ENCODE measurements at places on chromosomes 3 and 15.

DNA sequence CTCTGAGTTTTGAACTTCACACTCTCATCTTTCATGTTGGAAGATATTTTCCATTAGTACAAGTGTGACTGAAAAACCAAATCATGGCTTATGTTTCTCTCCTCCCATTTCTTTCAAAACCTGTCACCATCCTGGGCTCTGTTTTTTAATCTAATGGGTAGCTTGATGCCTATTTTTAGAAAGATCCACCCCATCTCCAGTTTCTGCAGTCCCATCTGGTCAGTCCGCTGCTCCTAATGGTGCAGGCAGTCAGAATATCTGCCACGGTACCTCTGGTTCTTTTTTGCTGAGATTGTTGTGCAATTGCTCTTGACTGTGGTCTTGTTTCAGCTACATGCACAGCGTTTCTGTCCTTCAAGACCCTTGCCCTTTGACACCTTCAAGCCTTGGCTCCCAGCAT, 240.9 kb upstream of the CADM2 start:
- H3K4me3 ChIP-seq = no peak overlapping the region
- no peak for DNase-seq
- no peaks in the 10 kb centered on the region for H3K36me3 ChIP-seq
- no peak overlapping the region for H3K27ac ChIP-seq
- H3K4me1 ChIP-seq = no peaks in the 10 kb centered on the region

- no peak for DNase-seq
- H3K36me3 ChIP-seq = no peaks in the 10 kb centered on the region
- no peak overlapping the region for H3K27ac ChIP-seq
- H3K4me3 ChIP-seq = no peak overlapping the region
- peaks cover 4% of the 10 kb centered on the region for H3K4me1 ChIP-seq
These were observed 5.3 kb upstream of the INSYN1 start for GRCh38 chr15:73758461-73758860.

DNA sequence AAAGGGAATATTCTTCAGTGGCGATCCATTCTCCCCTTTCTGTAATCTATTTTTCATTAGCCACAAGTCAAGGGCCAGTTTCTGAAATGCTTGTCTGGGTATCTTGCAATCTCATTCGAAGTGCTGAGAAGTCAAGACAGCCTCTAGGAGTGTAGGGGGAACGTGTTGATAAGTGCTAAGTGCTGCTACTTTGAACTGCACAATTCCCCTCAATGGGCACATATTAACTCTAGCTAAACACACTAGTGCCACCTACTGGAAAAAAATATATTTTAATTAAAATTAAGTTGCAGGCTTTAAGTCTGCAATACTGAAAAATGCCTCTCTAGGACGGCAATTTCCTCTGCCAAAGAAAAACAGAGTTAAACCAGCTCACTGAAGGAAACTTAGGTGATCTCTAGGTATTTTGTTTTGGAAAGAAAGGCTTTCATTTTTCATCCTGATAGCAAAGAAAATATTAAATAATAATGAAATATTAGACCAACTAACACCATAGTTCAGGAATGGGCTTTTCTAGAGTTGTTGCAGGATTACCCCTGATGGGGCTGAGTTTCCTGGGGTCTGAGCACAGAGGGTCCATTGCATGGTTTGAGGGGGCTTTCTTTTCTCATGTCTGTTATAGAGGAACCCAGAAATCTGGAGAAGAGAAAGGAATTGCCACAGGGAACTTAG, 181.9 kb upstream of the KBTBD8 start:
- H3K4me3 ChIP-seq = no peak overlapping the region
- DNase-seq = no peak
- H3K36me3 ChIP-seq = peaks cover 2% of the 10 kb centered on the region
- H3K4me1 ChIP-seq = no peaks in the 10 kb centered on the region
- no peak overlapping the region for H3K27ac ChIP-seq
- peaks cover 23% of the 10 kb centered on the region for H3K27me3 ChIP-seq

DNA sequence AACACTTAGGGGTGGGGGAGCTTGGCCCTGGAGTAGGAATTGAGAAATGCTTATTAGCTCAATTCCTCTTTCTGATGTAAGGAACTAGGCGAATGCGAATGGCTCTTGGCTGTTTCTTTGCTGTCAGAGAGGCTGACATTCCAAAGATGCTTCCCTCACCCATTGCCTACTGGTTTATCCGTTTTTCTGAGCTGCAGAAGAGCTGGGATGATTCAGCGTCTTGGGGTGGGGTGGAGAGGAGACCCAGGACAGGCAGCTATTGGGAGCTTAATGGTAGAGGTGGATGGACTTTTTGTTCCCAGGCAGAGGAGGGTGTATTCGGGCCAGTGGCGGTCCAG, 9.8 kb downstream of the PLEKHO2 start:
- H3K27me3 ChIP-seq = no peaks in the 10 kb centered on the region
- no peak overlapping the region for H3K4me3 ChIP-seq
- H3K36me3 ChIP-seq = peaks cover 47% of the 10 kb centered on the region
- H3K4me1 ChIP-seq = peaks cover 68% of the 10 kb centered on the region
- peak overlapping the region; percentile 38 for H3K27ac ChIP-seq
- DNase-seq = no peak

DNA sequence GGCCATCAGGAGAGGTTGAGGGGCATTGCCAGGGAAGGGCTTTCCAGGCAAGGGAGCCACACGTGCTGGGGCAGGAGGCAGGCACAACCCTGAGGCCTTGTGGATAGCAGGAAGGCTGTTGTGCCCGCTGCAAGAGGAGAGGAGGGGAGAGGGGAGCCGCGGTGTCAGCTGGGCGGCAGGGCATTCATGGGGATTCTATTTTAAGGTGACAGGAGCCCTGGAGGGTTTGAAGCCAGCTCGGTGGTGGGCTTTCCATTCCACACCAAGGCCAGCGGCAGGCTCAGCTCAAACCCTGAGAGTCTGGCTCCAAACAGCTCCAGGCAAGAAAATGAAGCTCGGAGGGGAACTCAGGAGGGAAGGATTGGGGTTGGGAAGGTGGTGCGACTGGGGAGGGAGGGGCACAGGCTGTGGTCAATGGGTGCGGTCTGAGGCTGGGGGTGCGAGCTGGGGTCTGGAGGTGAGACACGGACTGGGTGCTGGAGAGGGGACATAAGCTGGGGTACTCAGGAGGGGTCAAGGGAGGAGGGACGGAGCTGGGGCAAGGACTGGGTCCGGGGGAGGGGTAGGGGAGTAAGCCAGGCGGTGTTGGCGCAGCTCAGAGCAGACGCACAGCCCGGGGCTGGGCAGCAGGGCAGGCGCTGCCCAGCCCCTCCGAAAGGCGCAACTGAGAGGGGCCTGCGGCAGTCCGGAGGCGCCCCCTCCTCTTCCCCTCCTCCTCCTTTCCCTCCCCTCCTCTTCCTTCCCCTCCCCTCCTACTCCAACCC, 43.4 kb downstream of the TPRA1 start:
- H3K36me3 ChIP-seq = peaks cover 2% of the 10 kb centered on the region
- no peak for DNase-seq
- H3K27ac ChIP-seq = peak overlapping the region; percentile 66
- peaks cover 23% of the 10 kb centered on the region for H3K27me3 ChIP-seq
- peaks cover 17% of the 10 kb centered on the region for H3K4me1 ChIP-seq
- peak overlapping the region; percentile 79 for H3K4me3 ChIP-seq

DNA sequence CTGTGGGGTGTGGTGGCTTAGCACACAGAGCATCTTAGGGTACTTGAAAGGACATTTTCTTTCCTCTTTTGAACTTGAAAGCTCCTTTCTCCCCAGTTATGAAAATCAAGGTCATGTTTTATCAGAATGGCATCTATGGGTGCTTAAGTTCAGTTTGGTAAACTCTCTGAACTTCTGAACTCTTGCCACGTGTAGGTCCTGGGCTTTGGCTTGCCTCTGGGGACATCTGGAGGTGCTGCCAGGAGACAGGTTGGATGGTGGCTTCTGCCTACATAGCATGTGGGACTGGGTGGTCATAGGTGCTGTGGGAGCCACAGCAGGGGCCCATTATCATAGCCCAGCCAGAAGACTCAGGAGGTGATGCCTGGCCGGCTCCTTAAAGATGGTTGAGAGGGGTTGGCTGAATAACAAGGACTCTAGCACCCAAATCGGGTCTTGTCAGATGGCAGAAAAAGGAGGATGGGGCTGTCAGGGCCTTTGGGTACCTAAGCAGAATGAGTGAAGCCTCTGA, 15.6 kb downstream of the GHRL start:
- H3K27me3 ChIP-seq = no peaks in the 10 kb centered on the region
- no peak overlapping the region for H3K4me3 ChIP-seq
- no peak for DNase-seq
- H3K36me3 ChIP-seq = peaks cover 49% of the 10 kb centered on the region

Data from central memory CD8-positive, alpha-beta T cell (primary cell).